Adrenal gland (tissue), 19 donors: ENCODE measurements at places on chromosomes 1 and 21.

DNA sequence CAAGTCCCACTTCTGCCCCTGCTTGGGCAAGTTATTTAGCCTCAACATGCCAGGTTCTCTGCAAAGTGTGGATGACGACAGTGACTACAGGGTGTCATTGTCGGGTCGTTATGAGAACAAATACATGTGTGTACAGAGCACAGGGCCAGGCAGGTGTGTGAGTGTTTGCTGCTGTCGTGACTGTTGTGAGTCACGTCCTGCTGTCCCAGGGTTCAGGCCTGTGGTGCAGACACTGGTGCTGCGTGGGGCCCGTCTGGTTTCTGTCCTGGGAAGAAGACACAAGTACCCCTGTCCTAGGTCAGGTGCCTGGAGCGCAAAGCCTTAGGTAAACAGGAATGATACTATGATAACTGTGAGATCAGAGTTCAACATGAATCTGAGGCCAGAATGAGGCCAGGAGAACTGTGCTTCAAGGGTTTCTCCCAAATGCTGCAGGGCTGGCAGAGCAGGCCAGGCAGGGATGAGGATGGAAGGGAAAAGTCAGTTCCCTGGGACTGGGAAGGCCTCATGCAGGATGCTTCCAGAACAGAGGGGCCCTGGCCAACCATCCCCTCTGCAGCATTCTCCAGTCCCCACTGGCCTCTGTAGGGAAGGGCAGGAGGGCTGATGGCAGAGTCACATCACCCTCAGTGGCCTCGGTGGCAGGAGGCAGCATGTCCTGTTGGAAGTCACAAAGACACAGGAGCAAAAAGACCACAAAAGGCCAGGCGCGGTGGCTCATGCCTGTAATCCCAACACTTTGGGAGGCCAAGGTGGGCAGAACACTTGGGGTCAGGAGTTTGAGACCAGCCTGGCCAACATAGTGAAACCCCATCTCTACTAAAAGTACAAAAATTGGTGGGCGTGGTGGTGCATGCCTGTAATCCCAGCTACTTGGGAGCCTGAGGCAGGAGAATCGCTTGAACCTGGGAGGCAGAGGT, 15.7 kb downstream of the GPR157 start:
- no peak for DNase-seq
- no peaks in the 10 kb centered on the region for H3K36me3 ChIP-seq
- peaks cover 5% of the 10 kb centered on the region for H3K4me1 ChIP-seq
- H3K27me3 ChIP-seq: no peaks in the 10 kb centered on the region
- no peak overlapping the region for H3K27ac ChIP-seq
- H3K4me3 ChIP-seq: no peak overlapping the region

DNA sequence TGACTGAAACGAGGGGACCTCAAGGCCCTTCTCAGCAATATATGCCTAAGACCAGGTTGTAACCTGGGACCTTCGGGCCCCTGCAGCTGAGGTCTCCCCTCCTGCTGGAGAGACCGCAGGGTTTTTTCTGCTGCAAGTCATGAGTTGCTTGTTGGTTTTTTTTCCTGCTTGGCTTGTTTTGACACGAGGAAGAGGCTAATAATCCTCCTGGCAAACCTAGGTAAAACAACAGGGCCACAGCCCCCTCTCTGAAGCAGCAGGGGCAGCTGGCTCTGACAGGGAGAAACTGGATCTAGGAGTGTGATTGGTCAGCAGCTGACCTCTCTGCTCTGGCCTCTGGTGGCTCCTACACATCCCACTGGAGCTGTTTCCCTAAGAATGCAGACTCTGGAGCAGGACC, 69.0 kb downstream of the CD34 start:
- no peak overlapping the region for H3K27ac ChIP-seq
- no peak for DNase-seq
- no peaks in the 10 kb centered on the region for H3K27me3 ChIP-seq
- H3K4me1 ChIP-seq: peaks cover 66% of the 10 kb centered on the region

GRCh38 chr1:81364088-81364487, 436.6 kb upstream of the ADGRL2 start:
- no peaks in the 10 kb centered on the region for H3K36me3 ChIP-seq
- no peak overlapping the region for H3K27ac ChIP-seq
- no peaks in the 10 kb centered on the region for H3K27me3 ChIP-seq
- DNase-seq: no peak
- H3K4me3 ChIP-seq: no peak overlapping the region
- no peaks in the 10 kb centered on the region for H3K4me1 ChIP-seq

- no peak overlapping the region for H3K27ac ChIP-seq
- H3K36me3 ChIP-seq: no peaks in the 10 kb centered on the region
- no peaks in the 10 kb centered on the region for H3K27me3 ChIP-seq
- no peaks in the 10 kb centered on the region for H3K4me1 ChIP-seq
These were observed 109.7 kb upstream of the ACTRT2 start for GRCh38 chr1:2911421-2912178.

GRCh38 chr1:198047913-198048312, 108.9 kb upstream of the NEK7 start:
- H3K4me1 ChIP-seq: no peaks in the 10 kb centered on the region
- H3K27ac ChIP-seq: no peak overlapping the region
- H3K36me3 ChIP-seq: no peaks in the 10 kb centered on the region
- no peak for DNase-seq
- no peaks in the 10 kb centered on the region for H3K27me3 ChIP-seq
- H3K4me3 ChIP-seq: no peak overlapping the region

DNA sequence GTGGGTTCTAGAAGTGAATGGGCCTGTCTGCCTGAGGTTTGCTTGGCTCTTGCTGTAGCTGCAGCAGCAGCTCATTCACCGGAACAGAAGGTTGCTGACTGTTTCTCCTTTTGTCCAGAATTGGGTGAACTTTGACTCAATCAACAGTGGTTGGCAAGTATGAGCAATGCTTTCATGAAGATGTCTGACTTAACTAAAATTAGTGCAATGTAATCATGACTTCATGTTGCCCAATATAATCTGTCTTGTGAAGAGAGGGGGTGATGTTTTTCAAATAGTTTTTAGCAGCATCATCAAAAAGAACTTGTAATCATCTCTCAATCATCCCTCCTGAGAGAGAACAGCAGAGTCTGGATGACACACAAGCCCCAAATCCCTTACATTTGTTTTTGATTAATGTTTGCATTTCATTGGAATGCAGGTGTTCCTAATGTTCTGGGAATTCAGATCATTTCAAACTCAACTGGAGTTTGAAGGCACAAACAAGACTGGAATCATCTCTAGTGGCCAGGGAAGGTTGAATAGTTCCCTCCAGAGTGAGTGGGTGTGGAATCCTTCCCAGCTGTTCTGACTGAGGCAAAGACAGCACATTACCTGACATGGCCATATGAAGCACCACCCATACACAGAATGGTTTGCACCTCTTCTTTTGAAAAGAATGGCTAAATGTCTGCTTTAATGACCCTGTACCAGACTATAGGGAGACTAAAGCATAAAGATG, 82.9 kb downstream of the HLX start:
- H3K27me3 ChIP-seq: no peaks in the 10 kb centered on the region
- H3K4me1 ChIP-seq: no peaks in the 10 kb centered on the region
- no peak for DNase-seq
- H3K27ac ChIP-seq: no peak overlapping the region

DNA sequence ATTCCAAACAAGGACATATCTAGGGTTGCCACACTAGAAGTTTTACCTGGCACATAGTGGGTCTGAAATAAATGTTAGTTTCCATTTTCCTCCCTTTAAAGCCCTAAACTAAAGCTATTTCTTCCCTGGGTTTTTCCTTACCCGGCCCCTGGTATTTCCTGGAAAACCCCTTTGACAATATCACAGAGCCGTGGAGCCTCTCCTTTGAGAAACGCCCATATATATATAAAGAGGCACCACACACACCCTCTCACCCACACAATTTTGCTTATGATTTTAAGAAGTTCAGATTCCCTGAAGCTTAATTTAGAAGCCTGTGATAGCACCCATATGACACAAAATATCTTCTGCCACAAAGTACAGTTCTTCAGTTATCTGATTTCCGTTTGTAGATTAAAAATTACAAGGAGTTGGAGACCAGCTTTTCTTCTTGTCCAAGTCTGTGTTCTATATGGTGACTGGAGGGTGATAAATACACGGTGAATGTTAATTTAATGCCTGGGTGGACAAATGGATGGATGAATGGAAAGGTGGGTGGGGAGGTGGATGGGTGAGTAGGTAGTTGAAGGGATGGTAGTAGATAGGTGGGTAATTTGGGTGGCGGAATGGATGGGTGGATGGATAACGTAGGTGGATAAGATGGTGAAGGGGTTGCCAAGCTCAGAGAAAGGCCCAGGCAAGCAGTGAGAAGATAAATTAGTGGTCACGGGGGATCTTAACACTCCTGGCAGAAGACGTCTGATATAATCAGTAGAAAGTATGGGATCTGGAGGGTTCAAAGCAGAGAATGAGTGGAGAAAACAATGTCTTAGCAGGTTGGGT, 154.4 kb upstream of the FGGY start:
- no peaks in the 10 kb centered on the region for H3K36me3 ChIP-seq
- no peak for DNase-seq
- no peaks in the 10 kb centered on the region for H3K27me3 ChIP-seq
- no peak overlapping the region for H3K4me3 ChIP-seq
- H3K27ac ChIP-seq: no peak overlapping the region

- no peaks in the 10 kb centered on the region for H3K4me1 ChIP-seq
- H3K27ac ChIP-seq: no peak overlapping the region
- H3K4me3 ChIP-seq: no peak overlapping the region
These were observed 97.4 kb upstream of the KRTAP19-8 start for GRCh38 chr21:31135531-31136184.

DNA sequence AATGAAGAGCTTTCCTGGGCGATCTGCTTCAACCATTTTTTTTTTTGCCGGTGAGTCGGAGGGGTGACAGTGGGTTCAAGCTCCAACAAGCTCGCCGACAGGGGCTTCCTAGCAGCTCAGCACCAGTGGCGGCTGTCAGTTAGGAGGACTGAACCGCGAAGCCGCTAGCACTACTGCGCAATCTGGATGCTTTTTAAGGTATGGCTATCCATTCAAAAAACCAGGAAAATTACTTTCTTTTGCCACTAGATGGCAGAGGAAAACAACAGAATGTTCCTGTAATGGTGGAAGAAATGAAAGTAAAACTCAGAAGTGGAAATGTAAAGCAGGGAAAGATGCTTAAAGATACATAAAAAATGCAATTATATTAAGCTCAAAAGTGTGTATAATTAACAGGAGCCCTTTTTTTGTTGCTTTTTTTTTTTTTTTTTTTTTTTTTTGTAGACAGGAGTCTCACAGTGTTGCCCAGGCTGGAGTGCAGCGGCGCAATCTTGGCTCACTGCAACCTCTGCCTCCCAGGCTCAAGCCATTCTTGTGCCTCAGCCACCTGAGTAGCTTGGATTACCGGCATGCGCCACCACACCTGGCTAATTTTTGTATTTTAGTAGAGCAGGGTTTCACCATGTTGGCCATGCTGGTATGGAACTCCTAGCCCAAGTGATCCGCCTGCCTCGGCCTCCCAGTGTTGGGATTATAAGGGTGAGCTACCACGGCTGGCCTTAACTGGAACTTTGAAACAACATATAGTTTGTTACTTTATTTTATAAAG, 8.5 kb downstream of the KYAT3 start:
- no peak overlapping the region for H3K4me3 ChIP-seq
- peaks cover 18% of the 10 kb centered on the region for H3K36me3 ChIP-seq
- peak overlapping the region; percentile 81 for H3K27ac ChIP-seq
- no peak for DNase-seq
- peaks cover 16% of the 10 kb centered on the region for H3K4me1 ChIP-seq

DNA sequence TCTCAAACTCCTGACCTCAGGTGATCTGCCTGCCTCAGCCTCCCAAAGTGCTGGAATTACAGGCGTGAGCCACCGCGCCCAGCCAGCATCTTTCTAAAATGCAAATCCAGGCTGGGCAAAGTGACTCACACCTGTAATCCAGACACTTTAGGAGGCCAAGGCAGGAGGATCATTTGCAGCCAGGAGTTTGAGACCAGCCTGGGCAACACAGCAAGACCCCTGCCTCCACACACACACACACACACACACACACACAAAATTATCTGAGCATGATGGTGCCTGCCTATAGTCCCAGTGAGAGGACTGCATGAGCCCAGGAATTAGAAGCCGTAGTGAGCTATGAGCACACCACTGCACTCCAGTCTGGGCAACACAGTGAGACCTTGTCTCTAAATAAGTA, 16.8 kb upstream of the PABPC4 start:
- no peak overlapping the region for H3K4me3 ChIP-seq
- no peaks in the 10 kb centered on the region for H3K4me1 ChIP-seq
- H3K36me3 ChIP-seq: no peaks in the 10 kb centered on the region
- H3K27me3 ChIP-seq: no peaks in the 10 kb centered on the region

GRCh38 chr1:165641231-165641987, 10.4 kb downstream of the MGST3 start:
- peaks cover 68% of the 10 kb centered on the region for H3K4me1 ChIP-seq
- DNase-seq: no peak
- no peak overlapping the region for H3K4me3 ChIP-seq
- H3K36me3 ChIP-seq: no peaks in the 10 kb centered on the region

DNA sequence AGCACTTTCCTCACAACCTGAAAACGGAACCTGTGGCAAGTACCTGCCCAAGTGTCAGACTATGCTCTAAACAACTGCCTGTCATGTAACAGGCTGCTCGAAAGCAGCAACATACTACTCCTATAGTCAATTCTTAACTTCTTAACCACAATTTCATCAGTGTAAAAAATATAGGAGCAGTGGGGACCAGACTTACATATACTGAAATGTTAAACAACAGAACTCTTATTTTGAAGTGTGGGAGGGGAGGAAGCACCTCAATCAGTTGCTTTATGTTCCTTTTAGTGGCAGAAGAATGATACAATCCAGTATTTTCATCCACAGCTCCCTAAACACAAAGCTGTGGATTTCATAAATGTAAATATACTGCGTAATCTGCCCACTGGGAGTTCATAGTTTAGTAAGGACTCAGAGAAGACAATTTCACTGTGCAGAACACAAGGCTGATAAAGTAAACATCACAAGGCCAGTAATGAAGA, 44.2 kb downstream of the WLS start:
- no peak overlapping the region for H3K27ac ChIP-seq
- no peak for DNase-seq
- H3K27me3 ChIP-seq: no peaks in the 10 kb centered on the region
- no peaks in the 10 kb centered on the region for H3K4me1 ChIP-seq
- no peak overlapping the region for H3K4me3 ChIP-seq

DNA sequence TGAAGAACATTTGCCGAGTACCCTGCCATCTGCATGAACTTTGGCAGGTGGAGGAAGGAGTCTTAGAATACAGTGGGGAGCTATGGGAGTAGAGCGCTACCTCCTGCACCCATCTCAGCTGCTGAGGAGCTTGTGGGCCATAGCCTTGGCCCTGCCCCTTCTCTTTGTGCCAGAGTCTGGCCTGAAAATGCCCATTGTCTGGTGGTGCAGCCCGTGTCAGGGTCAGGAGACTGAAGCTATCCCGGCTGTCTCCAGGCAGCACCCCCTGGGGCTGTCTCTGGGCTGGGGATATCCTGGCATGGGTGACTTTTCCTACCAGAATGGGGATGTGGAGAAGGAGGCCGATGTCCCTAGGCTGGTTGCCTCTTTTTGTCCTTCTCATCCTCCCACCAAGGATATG, 7.3 kb downstream of the IPO13 start:
- no peak overlapping the region for H3K27ac ChIP-seq
- H3K4me1 ChIP-seq: no peaks in the 10 kb centered on the region

GRCh38 chr1:161388639-161389038, 21.0 kb upstream of the CFAP126 start:
- DNase-seq: no peak
- H3K36me3 ChIP-seq: no peaks in the 10 kb centered on the region
- H3K27me3 ChIP-seq: no peaks in the 10 kb centered on the region
- H3K4me3 ChIP-seq: no peak overlapping the region
